ENCODE measurements at places on chromosomes 16 and 17.

DNA sequence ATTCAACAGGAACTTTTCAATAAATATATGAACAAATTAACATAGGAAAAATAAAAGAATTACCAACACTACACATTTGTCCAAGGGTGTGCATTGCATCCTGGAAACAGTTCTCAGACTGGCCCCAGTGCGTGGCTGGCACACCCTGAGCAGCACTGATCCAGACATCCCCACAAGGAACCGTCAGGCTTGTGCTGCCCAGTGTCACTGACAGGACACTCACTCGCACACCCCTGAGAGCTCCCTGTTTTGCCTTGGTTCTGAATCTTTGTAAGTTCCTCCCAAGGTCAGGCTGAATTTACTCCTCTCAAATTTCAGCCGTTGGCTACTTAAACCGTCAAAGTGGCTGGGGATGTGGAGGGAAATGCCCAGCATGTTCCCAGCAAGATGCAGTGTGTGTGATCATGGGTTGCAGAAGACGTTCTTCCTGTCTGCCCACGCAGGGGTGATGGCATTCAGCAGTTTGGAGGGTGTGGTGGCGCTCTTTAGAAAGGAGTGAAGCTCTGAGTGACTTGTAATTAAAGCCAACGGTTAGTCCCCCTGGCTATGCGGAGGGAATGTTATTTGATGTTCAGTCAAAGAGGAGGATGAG, 1.7 kb downstream of the MT2A start:
- DNase-seq = no peak

- DNase-seq = no peak
These were observed 13.5 kb upstream of the CBX4 start for GRCh38 chr17:79852748-79853147.

- DNase-seq = no peak
These were observed 18.6 kb upstream of the PITPNM3 start for GRCh38 chr17:6574687-6575595.

DNA sequence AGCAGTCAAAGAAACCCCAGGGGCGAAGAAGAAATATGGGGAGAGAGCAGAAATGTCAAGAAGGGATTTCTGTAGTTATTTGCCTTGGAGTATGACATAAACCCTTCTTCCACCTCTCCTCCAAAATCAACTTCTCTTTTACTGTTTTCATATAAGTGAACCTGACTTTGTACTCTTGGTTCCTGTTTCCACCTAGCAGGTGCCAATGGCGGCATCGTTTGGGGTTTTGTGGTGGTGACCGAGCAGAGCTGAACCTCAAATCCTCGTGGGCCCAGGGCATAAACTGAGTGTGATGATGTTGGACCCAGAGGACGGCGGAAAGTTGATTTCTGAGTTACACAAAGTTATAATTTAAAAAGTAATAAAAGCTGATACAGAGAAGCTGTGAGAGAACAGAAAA, 39.6 kb upstream of the PSMD7 start:
- DNase-seq = no peak

GRCh38 chr16:56993204-56993603, 3.8 kb downstream of the NLRC5 start:
- DNase-seq = no peak

- no peak for DNase-seq
These were observed 9.1 kb upstream of the PLCG2 start for GRCh38 chr16:81770008-81770407.

DNA sequence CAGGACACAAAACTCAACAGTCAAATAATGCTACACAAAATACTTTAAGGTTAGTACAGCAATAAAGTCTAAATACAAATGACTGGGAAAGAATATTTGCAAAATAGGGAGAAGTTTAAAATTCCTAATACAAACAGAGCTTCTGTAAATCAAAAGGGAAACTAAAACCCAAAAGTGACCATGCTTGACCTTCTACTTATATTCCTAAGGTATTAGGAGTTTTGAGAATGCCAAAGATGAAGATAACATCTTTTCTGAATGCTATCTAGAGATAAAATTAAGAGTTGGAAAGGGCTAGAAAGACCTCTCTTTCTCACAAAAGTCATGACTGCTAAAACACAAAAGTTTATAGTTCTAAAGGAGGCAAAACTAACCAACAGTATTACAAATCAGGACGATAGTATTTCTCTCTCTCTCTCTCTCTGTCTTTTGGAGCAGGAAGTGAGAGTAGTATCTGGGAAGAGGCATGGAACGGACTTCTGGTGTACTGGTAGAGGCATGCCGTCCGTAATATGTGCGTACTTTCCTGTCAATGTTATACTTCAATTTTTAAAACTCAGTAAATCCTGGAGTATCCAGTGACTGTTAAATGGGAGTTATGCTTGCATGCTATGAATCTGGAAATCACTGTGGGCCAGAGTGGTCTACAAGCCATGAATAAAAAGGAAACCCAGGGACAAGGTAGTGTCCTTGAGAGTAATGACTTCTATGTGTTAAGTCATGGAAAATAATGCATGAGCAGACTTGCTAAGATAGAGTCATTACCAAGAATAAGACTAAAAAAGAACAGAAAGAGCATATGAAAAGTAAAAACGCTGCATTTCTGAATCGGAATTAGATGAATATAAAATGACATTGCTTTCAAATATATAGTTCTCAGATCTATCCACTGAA, 49.7 kb upstream of the ANKFY1 start:
- no peak for DNase-seq

DNA sequence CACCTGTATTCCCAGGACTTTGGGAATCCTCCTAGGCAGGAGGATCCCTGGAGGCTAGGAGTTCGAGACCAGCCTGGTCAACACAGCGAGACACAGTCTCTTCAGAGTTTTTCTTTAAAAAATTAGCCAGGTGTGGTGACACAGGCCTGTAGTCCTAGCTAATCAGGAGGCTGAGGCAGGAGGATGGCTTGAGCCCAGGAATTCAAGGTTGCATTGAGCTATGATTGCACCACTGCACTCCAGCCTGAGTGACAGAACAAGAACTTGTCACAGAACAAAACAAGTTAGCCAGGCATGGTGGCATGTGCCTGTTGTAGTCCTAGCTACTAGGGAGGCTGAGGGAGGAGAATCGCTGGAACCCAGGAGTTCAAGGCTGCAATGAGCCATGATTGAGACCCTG, 24.8 kb downstream of the ANKRD40 start:
- no peak for DNase-seq

GRCh38 chr16:85614338-85615013, 1.4 kb downstream of the GSE1 start:
- DNase-seq = no peak

DNA sequence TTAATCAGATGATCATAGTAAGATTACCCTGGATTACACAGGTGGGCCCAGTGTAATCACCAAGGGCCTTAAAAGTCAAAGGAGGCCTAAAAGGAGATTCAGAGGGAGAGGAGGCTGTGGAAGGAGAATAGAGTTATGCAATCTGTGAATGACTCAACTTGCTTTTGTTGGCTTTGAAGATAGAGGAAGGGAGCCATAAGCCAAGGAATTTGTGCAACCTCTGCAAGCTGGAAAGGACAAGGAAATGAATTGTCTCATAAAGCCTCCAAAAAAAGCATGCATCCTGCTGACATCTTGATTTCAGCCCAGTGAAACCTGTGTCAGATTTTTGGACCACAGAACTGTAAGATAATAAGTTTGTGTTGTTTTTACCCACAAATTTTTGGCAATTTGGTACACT, 109.6 kb downstream of the CNTNAP4 start:
- no peak for DNase-seq

GRCh38 chr16:83715217-83715920, 92.4 kb upstream of the HSBP1 start:
- DNase-seq = no peak

DNA sequence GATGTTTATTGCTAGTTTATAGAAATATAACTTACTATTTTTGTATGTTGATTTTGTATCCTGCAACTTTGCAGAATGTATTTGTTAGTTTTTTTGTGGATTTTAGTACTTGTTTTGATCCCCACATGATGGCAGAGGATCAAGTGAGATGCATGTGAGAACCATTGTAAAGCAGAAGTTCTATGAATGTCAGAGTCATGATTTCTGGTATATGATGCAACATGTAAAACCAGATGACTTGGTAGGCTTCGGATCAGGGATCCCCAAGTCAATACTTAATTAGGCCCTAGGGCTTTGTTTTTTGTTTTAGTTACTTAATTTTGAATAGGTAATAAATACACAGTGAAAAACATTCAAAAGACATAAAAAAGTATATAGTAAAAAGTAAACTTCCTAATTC, 45.8 kb downstream of the ESRP2 start:
- DNase-seq = no peak

DNA sequence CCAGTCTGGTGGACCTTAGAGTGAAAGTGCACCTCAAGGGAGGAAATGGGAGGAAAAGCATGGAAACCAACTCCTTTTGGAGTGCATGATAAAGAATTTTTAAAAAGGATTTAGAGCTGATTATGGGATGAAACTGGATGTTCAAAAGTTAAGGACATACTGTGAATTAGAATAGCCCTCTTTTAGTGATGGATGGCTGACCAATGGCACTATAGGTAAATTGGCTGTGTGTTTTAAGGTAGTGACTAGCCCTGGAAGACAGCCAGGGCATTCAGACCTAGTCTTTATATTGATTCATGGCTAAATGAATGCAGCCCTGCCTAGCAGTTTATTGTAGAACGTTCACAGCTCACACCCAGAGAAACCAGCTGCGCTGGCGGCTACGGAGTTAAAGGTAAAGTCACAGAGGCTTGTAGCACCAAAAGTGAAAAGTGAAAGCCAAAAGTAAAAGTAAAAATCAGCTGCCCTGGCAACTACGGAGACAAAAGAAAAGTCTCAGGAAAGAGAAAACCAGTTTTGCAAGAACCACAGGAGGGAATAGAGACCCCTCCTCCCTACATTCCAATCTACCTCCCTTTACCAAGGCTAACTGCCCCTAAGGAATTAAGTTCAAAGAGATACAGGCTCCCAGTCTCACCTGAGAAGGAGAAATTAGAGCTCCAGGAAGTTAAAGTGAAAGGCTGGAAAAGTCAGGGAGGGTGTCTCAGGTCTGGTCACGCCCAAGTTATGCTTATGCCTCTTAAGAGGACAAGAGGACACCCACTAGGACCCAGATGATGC, 21.8 kb downstream of the ACSM1 start:
- DNase-seq = no peak

DNA sequence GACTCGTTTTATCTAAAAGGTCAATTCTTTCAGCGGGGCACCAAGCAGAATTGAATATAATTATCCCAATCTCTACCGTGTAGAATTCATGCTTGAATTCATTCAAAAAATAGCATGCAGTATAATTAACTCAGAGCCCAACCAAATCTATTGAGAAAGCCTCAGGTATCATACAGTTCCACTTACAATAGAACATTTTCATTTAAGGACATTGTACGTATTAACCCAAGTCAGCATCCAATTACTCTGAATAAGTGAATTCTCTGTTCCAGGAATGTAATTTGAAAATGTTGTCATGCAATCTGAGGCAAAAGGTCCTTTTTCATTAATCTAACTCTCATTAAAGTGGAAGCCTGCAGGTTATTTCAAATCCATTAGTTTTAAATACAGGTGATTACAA, 78.5 kb downstream of the SALL1 start:
- no peak for DNase-seq

- DNase-seq = no peak
These were observed 77.2 kb downstream of the AATF start for GRCh38 chr17:37025847-37026530.

- no peak for DNase-seq
These were observed 304.7 kb downstream of the ZFHX3 start for GRCh38 chr16:72743011-72743761.

GRCh38 chr17:40290629-40291280, 3.1 kb downstream of the CDC6 start:
- no peak for DNase-seq

- DNase-seq = no peak
These were observed 7.7 kb downstream of the ITGAM start for GRCh38 chr16:31267332-31268032.

DNA sequence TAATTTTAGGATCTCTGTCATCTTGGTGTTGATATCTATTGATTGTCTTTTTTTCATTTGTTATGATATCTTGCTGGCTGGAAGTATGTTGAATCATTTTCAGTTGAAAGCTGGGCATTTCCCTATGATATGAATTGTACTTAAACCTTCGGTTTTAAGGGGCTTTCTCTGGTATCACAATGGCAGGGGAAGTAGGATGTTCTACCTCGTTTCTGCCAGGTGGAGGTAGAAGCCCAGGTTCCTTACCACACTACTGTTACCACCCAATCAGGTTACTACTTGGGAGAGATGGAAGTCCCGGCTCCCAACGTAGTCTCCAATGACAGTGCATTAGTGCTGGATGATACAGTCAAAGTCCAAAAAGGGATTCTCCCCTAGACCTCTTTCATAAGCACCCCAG, 281.7 kb upstream of the TBX2 start:
- DNase-seq = no peak

GRCh38 chr17:4599505-4600281, 15.4 kb downstream of the SMTNL2 start:
- DNase-seq = no peak

- no peak for DNase-seq
These were observed 12.6 kb upstream of the FOXJ1 start for GRCh38 chr17:76153640-76154039.

- DNase-seq = no peak
These were observed 28.9 kb downstream of the WNT3 start for GRCh38 chr17:46789610-46790009.

GRCh38 chr17:43125133-43125966, at the start of gene BRCA1:
BRCA1 (minus strand) TSS chr17:43125364; CDS start chr17:43124096, 1,268 bp downstream.
- peak; percentile 93 for DNase-seq

GRCh38 chr17:9529033-9529700, 46.5 kb downstream of the STX8 start:
- no peak for DNase-seq

- no peak for DNase-seq
These were observed 37.3 kb upstream of the FA2H start for GRCh38 chr16:74811911-74812310.

- DNase-seq = no peak
These were observed 39.9 kb downstream of the USP32 start for GRCh38 chr17:60352071-60352470.

DNA sequence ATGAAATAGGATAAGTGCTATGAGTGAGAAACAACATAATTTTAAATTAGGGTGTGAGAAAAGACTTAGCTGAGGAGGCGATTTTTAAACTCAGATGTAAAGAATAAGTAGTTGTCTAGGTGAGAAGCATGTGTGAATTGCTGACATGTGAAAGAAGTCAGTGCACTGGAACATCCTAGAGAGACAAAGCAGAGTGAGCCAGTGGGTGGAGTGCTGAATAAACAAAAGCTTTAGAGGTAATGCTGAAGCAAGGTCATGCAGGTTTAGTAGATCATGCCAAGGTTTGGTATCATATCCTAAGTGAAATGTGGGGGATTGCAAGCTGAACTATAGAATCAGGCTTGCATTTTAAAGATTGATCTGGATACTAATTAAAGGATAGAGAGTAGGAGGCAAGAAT, 89.4 kb downstream of the KIF2B start:
- no peak for DNase-seq
